SW 1271 (cell line): ENCODE measurements at places on chromosomes 1 and 21.

DNA sequence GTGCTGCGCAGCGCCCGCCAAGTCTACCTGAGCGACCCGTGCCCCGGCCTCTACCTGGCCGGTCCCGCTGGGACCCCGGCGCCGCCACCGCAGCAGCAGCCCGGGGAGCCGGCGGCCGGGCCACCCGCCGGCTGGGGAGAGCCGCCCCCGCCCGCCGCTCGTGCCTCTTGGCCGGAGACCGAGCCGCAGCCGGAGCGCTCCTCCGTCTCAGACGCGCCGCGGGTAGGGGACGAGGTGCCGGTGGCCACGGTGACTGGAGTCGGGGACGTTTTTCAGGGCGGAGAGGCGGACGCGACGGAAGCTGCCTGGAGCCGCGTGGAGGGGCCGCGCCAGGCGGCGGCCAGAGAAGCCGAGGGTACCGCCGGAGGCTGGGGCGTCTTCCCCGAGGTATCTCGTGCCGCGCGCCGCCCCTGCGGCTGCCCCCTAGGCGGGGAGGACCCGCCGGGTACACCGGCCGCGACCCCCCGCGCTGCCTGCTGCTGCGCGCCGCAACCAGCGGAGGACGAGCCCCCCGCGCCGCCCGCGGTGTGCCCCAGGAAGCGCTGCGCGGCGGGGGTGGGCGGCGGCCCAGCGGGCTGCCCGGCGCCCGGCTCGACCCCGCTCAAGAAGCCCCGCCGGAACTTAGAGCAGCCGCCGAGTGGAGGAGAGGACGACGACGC is 646 bp downstream of the IER5 start:
- no peak for DNase-seq

- DNase-seq, result no peak
Measured at GRCh38 chr1:95685081-95685480, 451.1 kb downstream of the RWDD3 start.

DNA sequence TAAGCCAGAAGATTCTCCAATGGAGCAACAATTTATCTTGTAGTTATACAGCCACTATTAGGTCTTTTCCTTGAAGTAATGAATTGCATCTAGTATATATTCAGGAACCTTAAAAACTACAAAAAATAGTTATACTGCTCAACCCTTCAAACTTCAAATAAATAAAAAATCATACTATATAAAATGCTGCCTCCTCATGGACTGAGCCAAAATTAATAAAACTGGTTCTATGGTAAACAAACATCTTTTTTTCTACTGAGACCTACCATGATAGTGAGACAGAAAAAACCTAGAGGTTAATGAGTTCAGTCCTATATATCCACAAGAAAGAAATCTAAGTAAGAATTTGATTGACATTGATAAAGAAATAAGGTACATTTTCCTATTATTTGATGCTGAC is 67.7 kb downstream of the GPATCH2 start:
- DNase-seq, result no peak

DNA sequence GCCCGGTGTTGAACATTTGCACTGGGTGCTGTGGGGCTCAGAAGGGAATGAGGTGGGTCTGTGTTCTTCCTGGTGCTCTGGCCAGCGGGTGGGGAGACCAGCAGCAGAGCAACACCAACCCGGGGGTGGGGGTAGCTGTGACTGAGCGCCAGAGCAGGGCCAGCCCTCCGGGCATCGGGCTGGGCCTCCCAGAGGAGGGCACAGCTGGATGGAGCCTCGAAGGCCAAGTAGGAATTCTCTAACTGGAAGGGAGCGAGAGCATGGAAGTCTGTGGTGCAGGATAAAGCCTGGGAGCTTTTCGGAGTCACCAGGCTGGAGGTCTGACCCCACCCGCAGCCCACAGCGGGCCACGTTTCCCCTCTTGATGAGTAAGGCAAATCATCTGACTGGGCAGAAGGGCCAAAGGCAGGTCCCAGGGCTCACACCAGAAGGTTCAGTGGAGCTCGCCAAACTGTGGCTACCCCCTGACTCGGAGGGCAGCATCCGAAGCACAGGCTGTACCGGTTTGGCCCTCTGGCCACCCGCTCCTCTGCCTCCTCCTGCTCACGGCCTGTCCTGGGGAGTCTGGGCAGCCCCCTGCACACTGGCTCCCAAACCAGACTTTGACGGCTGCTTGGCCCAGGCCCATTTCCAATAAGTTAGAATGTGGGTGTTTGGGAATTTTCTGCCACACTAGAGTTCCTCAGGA is 18.8 kb downstream of the SLC1A7 start:
- no peak for DNase-seq

- DNase-seq, result no peak
Measured at GRCh38 chr1:184287001-184287400, 99.8 kb upstream of the C1orf21 start.

DNA sequence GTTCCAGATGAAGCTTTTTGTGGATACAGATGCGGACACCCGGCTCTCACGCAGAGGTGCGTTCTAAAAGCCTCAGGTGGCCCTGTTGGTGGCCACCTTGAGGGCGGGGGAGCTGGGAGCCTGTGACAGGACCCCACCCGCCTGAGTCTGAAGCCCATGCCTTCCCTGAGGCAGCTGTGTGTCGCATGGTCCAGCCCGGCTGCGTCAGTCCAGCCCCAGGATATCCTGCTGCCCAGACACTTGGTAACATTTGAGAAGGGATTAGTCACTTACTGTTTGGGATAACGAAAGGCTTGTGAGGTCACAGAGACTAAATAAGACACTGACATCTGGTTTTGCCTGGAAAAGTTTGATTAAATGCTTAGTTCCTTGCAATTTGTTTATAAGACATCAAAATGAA is 68.9 kb downstream of the UCK2 start:
- DNase-seq, result peak; percentile 17

- DNase-seq, result no peak
Measured at GRCh38 chr1:17687145-17687544, 68.0 kb upstream of the ACTL8 start.

- no peak for DNase-seq
Measured at GRCh38 chr1:181516706-181517105, 33.4 kb downstream of the CACNA1E start.

GRCh38 chr1:147625362-147625995 is 44.8 kb downstream of the ACP6 start:
- DNase-seq, result no peak

GRCh38 chr1:24915816-24916602 is 14.1 kb downstream of the RUNX3 start:
- DNase-seq, result no peak

- no peak for DNase-seq
Measured at GRCh38 chr1:151060007-151060656, at the start of gene MLLT11. Gene MLLT11 (plus strand): TSS chr1:151060397. CDS start chr1:151067225, 6,828 bp downstream.
